GM20000 (cell line): ENCODE measurements at places on chromosomes 3 and 15.

DNA sequence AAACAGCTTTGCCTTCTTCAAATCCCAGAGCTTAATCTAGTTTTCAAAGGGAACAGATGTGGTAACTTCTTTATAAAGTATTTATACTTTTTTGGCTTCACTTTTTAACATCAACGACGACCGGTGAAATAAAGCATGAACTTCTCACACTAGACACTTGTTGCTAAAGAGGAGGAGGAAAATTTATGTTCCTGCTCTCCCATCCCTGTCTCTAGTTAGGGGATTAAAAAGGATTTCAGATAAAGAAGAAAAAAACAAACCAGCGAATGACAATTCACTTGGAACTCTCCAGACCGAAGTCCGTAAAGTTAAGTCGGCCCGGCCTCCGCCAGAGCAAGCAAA, 672 bp downstream of the NEDD4 start:
- DNase-seq, result no peak

GRCh38 chr3:45007091-45007490, 19.0 kb upstream of the CLEC3B start:
- DNase-seq, result no peak

DNA sequence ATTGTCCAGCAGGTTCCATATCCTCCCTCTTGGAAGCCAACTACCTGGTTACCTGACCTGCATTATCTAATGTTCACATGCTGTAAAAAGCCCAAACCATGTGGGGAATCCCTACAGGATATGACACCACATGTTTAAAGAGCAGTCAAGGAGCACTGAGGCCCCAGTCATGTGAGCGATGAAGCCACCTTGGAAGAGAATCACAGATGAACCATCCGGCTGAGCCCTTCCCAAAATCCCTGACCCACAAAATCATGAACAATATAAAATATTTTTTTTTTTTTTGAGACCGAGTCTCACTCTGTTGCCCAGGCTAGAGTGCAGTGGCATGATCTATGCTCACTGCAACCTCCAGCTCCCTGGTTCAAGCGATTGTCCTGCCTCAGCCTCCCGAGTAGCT, 10.6 kb upstream of the ANKDD1A start:
- DNase-seq, result no peak

GRCh38 chr15:57440799-57441198, 64.5 kb downstream of the CGNL1 start:
- no peak for DNase-seq

- DNase-seq, result no peak
Measured at GRCh38 chr15:29135702-29136646, 133.6 kb downstream of the NSMCE3 start.

DNA sequence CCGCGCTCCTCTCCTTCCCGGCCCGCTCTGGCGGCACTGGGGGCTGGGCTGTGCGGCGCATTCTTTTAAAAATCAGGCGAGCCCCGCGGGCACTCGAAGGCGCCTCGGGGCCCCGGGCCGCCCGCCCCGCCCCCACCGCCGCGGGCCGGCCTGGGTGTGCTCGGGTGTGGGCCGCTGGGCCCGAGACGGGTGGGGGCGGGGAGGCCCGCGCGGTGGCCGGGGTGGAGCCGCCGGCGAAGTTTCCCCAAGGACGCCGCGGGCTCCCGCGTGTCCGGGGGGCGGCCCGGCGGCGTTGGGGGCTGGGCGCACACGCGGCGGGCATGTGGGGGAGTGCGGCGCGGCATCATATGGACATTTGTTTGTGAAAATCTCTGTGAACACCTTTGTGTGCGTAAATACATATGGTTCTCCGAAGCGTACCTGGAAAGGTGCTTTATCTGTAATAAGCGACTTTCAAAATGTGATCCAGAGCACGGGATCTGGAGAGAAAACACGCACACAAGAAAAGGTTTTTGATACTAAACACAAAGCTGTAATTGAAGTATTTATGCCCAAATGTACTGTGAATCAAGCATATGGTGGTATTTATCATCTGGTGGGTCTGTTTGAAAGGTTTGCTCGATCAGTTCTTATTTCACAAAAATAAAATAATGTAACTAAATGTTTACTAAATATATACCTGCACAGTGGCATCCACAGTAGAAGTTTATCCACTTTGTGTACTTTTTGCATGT, 612 bp upstream of the TBL1XR1 start:
- DNase-seq, result peak; percentile 90
